ENCODE measurements at places on chromosomes 16 and 17. TPM values are rescaled to one million over a fixed set of nuclear protein-coding genes. Genes with fewer than 3 reads are reported as not detected.

- no peak for DNase-seq
Measured at GRCh38 chr17:67434061-67434525, 57.0 kb downstream of the PITPNC1 start.

GRCh38 chr17:73071066-73071999 lies 21.2 kb downstream of the SLC39A11 start:
- no peak for DNase-seq

GRCh38 chr16:67341250-67341649 lies 14.6 kb downstream of the LRRC36 start:
- no peak for DNase-seq

DNA sequence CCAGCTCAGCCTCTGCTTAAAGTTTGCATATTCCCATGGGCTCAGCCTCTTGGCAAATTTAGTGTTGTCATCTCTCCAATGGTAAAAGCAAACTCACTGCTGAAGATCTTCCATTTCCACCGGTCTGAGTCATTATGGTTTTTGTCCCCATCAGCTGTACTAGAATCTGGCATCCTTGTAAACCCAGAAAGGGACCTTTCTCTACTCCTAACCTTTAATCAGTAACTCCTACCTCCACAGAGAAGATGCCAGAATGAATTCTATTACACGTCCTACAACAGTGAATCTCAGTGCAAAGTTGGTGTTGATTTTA lies 45.8 kb downstream of the ZNF652 start:
- DNase-seq, result no peak

DNA sequence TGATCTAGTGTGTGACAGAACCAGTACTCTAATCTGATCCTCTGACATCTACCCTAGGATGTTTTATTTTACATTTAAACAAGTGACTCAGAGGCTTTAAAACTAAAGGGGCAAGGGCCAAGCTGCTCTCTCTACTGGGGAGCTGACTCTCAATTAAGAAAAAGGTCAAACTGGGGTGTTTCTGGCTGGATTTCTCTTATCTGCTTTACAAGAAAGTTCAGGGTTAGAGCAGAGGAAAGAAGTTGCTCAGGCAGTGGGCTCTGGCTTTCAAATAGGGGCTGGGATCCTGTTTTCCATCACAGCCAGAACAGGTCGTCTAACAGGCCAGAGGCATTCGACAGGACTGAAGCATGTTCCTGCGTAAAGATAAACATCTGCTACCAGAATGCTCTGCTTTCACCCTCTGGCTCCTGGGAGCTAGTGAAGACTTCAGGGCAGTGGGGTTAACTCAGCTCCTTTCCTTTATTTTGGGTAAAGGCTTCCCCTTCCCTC lies 8.5 kb downstream of the MMP28 start:
- peak; percentile 21 for DNase-seq

CTRB1 gene
- total RNA-seq, result not detected

DNA sequence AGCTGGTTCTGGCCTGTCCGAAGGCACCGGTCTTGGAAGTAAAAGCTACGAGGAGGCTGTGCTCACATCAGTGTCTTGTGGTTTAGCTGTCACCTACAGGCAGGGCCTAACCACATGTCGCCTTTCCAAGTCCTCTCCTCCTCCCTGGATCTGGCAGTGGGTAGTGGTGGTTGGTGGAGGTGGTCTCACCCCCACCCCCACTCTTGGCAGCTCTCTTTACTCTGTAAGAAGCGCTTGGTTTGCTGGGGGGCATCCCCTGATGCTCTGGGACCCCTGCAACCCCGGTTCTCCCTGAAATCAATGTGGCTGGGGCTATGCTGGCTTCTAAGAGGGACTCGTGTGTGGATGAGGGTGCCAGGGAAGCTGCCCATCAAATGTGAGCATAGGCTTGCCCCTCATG lies 68.3 kb downstream of the WIPI1 start:
- DNase-seq, result peak; percentile 25

ATXN2L gene
- total RNA-seq, result 293 TPM

GRCh38 chr16:75244844-75245758 lies 6.3 kb downstream of the BCAR1 start:
- DNase-seq, result peak; percentile 95

SLC6A4 gene
- 0.44 TPM for total RNA-seq

GRCh38 chr16:50152351-50152806 lies 727 bp upstream of the TENT4B start:
- no peak for DNase-seq

GRCh38 chr17:6523809-6524355 lies 32.5 kb downstream of the PITPNM3 start:
- peak; percentile 22 for DNase-seq

ABCA6 gene
- not detected for total RNA-seq

DNA sequence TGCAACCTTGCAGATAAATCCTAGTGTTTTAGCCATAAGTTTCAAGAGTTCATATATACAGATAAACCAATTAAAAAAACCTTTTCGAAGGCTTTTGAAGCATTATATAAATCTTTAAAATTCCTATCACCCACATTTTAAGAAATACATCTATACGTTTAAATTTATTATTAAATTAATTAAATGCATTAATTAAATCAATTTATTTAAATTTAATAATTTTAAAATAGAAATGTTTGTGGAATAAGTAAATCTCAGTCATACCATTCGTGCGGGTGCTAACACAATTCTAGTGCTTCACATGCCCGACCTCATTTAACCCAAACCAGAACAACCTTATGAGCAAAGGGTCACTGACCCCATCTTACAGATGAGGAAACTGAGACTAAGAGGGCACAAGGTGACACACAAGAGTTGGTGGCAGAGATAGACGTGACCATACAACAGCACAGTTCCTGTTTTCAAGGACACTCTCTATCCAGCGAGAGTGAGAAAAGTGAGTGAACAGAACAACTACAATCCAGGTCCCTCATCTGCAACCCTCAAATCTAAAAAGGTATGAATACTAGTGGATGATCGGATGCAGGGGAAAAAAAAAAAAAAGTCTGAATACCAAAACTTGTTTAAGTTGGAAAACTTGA lies 1.4 kb downstream of the NSMCE1 start:
- no peak for DNase-seq

MYH11 gene
- 0.88 TPM for total RNA-seq

P3H4 gene
- total RNA-seq, result 24.0 TPM

GRCh38 chr16:64278196-64278595 lies 843.7 kb downstream of the CDH11 start:
- DNase-seq, result no peak

- no peak for DNase-seq
Measured at GRCh38 chr17:49775546-49776260, 11.8 kb upstream of the FAM117A start.

EFCAB13 gene
- total RNA-seq, result 1.6 TPM

DNA sequence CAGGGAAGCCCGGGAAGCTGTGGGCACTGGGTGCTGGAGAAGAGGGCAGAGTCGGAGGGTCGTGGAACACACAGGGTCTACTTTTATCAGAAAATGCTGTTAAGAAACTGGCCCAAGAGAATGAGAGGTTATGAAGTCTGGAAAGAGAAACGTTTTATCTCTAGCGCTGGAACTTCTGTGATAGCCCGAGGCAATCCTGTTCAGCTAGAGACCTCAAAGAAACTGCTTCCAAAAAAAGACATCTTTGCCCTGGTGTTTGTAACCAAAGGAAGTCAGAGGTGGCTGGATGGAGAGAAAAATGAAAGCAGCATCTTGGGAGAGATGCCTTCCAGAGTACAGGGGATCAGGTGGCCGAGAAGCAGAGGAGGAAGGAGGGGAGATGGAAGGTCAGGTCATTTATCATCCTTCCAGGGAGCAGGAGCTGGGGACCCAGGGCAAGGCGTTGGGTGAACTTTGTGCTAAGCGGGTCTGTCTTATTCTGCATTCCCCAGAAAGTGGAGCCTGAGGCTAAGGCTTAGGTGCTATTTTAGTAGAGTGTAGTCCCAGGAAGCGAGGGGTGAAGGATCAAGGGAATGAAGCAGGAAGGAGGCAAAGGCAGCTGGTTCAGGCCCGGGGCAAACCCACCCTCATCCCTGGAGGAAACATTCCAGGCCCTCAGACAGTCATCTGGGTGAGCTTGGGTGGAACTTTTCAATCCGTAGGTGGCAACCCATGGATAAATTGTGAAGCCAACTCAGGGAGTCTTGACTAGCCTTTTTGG lies 66.5 kb downstream of the MGAT5B start:
- no peak for DNase-seq

DNA sequence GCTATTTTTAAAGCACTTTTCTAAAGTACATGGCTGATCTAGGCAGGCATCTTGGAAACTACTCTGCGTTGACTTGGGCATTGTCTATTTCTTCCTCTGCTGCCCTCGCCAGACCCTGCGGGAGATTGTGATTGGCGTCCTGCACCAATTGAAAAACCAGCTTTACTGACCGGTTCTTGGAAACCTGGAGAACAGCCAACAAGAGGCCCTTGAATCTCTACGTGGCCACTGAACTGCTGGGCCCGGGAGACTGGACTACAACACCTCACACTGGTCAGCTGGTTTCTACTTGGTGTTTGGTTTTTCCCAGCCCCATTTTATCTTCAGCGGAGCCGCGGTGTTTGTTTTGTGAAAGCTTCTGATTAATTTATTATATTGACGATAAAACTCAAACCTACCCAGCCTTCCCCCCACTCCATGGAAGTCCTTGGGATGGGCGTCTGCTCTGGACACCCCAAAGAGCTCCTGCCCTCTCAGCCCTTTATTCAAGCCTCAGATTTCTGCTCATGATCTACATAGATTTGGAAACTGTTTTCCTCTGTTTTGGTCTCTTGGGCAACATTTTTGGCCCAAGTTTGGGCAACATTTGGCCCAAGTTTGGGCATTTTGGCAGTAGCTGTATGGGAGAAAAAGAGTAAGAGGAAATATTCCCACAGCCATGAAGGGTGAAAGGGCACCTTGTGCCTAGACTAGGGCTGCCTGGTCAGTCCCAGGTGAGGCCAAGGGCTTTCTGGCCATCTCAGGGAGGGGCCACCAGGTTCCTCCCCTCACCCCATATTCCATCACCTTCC lies 4.7 kb downstream of the MLX start:
- DNase-seq, result no peak

- DNase-seq, result no peak
Measured at GRCh38 chr17:29458066-29458465, 67.9 kb downstream of the TAOK1 start.

ATAD5 gene
- total RNA-seq, result 24.6 TPM

GRCh38 chr16:4194661-4195060 lies 47.2 kb downstream of the SRL start:
- DNase-seq, result no peak

FOXL1 gene
- total RNA-seq, result 0.09 TPM

DNA sequence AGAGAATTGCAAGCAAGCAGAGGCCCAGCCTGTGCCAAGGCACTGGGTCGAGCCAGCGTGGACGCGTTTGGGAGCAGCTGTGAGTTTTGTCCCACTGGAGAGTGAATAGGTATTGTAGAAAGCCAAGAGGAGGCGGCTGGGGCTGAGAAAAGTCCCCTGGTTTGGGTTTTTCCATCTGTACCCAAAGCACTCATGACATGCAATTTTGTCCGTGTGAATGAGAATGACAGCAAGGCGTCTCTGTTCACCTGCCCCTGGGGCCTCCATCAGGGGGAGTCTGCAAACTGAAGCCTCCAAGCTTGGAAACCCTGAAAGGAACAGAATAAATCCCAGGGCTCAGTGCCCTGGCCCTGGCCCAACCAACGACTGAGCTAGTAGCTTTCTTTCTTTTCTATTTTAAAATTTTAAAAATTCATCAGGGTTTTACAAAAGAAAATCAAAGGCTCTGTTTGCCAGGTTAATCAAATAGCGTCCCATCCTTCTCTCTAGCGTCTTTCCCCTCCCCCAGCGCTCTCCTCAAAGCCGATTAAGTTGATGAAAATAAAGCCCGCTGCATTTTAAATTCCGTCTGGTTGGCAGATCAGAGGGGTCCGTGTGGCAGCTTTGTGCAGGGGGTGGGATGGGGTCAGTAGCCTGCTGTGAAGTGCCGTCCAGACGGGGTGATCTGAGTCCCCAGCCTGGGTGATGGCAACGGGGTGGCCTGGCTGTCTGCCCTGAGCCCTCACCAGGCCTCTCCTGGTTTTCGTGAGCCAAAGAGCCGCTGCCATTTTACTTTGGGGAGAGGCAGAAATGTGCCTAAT lies 171.0 kb downstream of the KATNIP start:
- DNase-seq, result no peak

DYNLL2 gene
- 39.3 TPM for total RNA-seq

- peak; percentile 68 for DNase-seq
Measured at GRCh38 chr17:39979893-39980350, 685 bp upstream of the PSMD3 start.

GNGT2 gene
- 0.42 TPM for total RNA-seq

GRCh38 chr17:71327376-71328059 lies 793.3 kb upstream of the SOX9 start:
- no peak for DNase-seq

GRCh38 chr17:13076905-13077304 lies 59.1 kb upstream of the ELAC2 start:
- no peak for DNase-seq

UTS2R gene
- 0.94 TPM for total RNA-seq

ITGB3 gene
- not detected for total RNA-seq

GRCh38 chr17:30922235-30923030 lies 688 bp downstream of the ADAP2 start:
- peak; percentile 62 for DNase-seq

DNA sequence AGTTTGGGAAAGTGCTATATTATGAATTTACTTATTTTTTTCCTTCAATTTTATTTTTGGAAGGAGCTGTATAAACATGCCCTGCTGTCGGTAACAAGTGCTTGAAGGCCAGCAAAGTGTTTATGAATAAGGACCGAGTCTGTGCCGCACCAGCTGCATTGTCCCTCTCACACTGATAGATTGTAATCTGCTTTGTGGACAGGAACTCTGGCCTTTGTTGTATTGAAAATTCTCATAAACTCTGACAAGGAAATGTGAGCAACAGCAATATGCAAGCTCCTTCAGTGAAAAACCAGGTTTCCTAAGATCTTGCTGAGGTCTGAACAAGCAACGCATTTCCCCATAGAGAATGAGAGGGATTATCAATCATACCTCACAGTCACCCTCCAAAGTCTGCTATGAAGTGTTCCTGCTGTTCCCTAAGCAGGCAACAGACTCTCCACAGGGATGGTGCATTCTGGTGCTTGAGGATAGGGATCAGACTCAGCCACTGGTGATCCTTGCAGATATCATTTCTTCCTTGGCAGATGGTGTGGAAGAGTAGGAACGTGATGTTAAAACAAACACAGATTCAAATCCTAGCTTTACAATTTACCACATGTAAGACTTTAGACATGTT lies 109.6 kb downstream of the KCNJ2 start:
- no peak for DNase-seq

DNA sequence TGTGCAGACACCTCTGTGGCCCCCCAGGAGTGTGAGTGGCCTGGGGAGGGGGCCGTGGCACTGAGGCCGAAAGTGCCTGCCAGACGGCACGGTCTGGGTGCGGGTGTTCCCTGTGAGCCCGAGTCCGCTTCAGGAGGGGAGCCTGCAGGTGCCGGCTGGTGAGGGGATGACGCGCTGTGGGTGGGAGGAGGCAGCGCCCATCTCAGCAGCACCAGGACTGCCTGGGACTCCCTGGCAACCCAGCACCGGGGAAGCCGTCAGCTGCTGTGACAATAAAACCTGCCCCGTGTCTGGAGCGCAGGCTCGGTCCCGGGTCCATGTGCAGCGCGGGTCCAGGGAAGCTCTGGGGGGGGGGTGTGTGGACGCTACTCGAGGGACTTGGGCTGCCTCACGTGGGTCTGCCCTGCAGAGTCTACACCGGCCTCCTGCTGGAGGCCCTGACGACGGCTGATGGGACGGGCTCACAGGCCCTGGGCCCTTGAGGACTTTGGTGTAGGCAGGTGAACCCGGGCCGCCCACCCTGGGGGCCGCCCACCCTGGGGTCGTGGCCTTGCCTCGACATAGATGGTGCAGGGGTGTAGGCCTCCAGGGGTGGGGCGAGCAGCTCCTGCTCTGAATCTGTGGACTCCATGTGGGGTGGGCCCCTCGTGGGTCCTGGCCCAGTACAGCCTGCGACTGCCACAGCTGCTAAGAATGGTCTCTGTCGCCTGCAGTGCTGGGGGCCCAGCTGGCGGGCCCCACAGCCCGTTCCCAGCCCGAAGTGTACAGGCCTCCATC lies 5.9 kb upstream of the RAB40C start:
- no peak for DNase-seq

TMEM235 gene
- 0.28 TPM for total RNA-seq
